ENCODE measurements at places on chromosomes 11 and 22. TPM values are rescaled to one million over a fixed set of nuclear protein-coding genes. Genes with fewer than 3 reads are reported as not detected.

DNA sequence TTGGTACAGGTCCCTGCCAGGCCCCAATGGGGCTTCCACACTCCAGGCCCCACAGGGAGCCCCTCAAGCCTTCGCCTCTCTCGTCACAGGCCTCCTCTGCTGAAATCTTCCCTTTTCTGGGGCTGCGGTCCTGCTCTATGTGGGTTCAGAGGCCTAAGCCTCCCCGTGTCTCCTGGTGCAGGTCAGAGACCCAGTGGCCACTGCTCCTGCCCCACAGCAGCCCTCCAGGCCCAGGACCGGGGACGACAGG lies 5.9 kb upstream of the IFITM3 start:
- DNase-seq = no peak

DNA sequence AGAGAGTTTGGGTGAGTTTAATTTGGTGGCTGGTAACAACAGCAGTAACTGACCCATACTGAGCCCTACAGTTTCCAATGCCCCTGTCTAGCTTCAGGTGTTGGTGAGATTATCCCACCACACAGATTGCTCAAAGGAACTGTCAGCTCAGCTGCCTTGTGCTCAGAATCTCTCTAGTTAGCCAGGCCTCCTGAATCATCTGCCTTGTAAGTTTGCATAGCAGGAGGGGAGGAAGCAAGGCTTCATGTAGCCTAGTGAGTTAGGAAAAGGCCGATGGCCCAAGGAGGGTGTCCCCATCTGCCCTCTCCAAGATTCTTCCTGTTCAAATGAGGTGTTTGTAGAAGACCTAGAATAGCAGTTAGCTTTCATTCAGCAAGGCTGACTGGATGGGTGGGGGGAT lies 74.3 kb downstream of the MICAL2 start:
- DNase-seq = no peak

- DNase-seq = no peak
Observed at GRCh38 chr22:27757928-27758525, 43.5 kb downstream of the MN1 start.

DNA sequence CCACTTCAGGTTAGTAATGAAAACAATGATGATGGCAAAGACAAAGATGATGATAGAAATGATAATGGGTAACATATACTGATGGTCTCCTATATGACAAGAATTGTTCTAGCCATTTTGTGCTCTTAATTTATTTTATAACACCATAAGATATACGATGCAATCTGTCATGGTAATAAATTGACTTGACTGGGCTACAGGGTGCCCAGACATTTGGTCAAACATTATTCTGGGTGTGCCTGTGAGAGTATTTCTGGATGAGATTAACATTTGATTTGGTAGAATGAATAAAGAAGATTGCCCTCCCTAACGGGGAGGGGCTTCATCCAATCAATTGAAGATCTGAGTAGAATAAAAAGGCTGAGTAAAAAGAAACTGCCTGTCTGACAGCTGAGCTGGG lies 237.3 kb downstream of the LARGE1 start:
- DNase-seq = no peak

- no peak for DNase-seq
Observed at GRCh38 chr11:126488591-126489370, 133.3 kb downstream of the ST3GAL4 start.

- DNase-seq = no peak
Observed at GRCh38 chr11:92626624-92627023, 342.8 kb upstream of the MTNR1B start.

- DNase-seq = no peak
Observed at GRCh38 chr11:74311352-74311926, at the start of gene P4HA3. Gene P4HA3 (minus strand): TSS chr11:74311640. CDS start chr11:74311611, 29 bp downstream.

DNA sequence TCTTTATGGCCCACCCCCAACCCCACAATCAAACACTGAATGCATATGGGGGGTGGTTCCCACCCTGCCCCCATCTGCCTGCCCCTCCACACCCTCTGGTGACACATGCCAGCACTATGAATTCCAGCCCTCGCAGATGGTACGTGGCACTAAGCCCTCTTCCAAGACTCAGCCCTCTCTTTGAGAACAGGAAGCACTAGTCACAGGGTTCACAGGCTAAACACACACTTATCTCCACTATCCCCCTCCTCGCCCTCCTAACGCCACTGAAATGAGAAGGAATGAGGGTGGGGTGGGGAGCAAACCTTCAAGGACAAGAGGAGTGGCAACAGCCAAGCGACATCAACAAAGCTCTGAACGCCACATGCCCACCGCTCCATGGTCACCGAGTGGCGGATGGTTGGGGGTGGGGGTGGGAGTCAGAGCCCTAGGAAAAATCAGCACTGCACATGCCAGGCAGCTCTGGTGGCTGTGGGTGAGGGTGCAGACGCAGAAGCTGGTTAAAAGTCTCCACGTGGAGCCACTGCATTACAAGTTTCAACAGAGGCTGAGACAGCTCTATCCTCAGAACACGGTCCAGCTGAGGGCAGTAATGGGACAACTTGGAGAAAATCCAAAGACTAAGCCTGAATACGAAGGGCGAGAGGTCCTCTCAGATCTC lies 33.6 kb downstream of the TMEM184B start:
- DNase-seq = peak; percentile 70

DNA sequence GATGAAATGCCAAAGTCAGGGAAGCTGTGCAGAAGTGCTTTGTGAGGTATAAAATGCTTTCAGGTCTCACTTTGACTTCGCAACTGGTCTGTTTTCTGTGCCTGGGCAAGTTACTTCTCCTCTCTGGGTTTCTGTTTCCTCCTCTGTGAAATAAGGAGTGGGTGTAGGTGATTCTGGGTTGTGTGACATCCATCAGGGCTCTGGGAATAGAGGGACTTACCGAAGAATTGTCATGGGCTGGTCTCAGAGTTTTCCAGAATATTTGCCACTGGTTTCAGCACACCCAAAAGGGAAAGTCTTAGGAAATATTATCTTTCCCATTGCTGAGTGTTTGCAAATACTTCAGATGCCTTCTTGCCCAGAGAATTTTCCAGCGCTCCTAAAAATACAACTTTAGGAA lies 118.4 kb downstream of the KIAA1671 start:
- no peak for DNase-seq

DNA sequence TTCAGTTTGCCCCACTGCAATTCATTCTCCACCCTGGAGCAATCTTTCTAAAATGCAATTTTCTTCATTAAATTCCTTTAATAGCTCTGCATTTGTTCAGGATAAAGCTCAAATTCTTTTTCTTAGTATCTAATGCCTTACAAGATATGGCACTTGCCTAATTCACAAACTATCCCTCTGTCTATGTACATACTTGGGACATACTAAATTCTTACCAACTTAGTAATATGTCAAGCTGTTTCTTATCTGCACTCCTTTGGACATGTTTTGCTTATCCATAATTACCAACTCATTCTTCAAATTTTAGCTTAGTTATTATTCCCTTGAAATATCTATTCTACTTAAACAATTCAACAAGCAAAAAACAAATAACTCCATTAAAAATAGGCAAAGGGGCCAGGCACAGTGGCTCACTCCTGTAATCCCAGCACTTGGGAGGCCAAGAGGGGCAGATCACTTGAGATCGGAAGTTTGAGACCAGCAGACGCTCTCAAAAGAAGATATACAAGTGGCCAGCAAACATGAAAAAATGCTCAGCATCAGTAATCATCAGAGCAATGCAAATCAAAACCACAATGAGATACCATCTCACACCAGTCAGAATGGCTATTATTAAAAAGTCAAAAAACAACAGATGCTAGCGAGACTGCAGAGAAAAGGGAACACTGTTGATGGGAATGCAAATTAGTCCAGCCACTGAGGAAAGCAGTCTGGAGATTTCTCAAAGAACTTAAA lies 96.9 kb downstream of the FAM76B start:
- no peak for DNase-seq

DNA sequence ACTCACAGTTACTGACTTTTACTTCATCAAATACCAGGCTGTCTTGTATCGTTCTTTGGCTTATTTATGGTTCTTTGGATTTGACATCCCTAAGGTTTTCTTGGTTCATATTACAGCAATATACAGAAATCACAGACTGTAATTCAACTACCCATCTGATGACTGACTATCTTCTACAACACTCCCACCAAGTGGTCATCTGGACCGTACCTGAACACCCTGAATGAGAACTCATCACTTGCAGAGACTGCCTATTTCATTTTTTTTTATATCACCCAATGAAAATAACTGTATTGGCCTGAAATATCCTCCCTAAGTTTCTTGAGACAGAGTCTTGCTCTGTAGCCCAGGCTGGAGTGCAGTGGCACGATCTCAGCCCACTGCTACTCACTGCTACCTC lies 9.5 kb upstream of the UPB1 start:
- DNase-seq = no peak

DNA sequence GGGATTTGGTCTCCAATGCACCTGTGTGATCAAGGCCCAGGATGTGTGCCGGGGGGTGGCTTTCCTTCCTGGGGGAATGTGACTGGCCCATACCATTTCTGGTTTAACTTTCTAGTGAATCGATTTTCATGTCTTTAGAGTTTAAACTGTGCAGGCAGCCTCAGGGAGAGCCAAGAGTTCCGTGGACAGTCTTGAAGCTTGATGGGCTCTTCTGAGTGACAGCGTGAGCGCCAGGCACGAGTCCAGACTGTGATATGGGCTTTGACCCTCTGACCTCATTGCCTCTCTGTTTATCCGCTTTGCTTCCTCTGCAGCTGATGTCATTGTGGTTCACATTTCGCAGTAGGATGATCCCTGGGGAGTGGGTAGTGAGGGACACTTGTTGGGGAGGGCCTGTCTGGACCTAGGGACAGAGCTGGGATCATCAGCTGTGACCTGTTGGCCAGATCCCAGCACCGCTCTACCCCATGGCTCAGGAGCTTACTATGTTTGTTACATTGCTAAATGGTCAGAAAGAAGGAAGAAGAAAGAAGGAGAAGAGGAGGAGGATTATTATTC lies 80.6 kb upstream of the CLDN5 start:
- no peak for DNase-seq

GRCh38 chr11:27291954-27292636 lies 70.9 kb downstream of the CCDC34 start:
- no peak for DNase-seq

DNA sequence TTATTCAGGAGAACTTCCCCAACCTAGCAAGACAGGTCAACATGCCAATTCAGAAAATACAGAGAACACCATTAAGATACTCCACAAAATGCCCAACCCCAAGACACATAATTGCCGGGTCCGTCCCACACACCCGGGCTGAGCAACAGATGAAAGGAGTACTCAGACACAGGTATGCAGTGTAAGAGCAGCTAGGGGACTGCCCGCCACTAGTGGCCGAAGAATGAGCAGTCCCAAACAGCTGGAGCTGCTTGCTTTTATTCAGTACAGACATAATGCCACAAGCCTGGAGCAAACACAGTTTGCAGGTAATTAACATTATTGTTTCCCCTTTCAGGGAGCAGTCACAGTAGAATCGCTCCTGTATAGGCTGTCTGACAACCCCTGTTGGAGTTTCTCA lies 364.6 kb downstream of the LUZP2 start:
- DNase-seq = no peak

DNA sequence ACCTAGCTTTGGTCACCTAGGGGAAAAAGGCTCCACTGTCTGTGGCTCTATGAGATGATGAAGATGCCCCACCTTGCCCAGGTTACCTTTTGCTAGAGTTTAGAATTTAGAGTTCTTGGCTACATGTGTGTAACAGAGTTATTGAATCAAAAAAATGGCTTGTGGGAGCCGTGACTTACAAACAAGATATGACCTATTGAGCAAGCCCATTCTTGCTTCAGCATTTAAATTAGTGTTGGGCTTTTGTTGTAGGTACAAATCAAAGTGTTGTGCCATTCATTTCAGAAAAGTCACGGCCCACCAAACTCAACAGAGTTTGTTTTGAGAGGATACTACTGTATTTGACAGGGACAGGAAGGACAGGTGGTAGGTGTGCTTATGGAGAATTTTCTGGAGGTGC lies 768.8 kb downstream of the NTM start:
- DNase-seq = no peak

GRCh38 chr11:83773950-83774880 lies 488.0 kb upstream of the CCDC90B start:
- no peak for DNase-seq

GRCh38 chr11:31361743-31362142 lies 7.8 kb downstream of the DCDC1 start:
- DNase-seq = no peak

DNA sequence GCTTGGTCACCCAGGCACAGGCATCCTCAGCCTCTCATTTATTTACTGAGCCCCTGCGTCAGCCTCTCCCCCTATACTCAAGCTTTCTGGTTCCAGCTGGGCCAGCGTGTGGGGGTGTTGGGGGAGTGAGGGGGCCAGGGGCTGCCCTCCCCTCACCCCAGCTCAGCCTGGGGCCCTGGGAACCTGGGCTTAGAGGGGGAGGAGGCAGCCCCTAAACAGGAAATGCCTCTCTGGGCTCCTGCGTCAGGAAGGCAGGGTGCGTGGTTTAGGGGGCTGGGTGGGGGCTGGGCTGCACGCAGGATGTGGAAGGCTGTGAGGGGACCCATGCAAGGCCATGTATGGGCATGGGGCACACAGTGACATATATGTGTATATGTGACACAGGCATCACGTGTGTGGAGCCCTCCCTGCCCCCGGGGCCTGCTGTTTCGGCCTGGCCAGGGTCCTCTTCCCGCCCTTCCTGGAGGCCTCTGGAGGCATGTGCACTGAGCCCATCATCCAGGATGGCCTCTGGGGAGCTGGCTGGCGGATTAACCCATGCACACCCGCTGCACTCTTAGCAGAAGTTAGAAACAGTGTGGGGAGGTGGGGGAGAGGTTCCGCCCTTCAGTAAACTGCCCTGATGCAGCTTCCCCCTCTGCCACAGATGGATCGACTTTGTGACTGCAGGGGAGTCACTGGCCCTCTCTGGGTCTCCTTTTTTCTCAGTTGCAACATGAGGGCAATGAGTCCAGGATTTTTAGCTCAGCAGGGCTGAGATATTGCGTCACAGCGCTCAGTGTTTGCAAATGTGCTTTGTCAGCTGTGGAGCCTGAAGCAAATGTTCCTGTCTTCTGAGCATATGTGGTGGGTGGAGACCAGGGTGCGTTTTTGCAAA lies 1.1 kb upstream of the CD248 start:
- peak; percentile 93 for DNase-seq

DNA sequence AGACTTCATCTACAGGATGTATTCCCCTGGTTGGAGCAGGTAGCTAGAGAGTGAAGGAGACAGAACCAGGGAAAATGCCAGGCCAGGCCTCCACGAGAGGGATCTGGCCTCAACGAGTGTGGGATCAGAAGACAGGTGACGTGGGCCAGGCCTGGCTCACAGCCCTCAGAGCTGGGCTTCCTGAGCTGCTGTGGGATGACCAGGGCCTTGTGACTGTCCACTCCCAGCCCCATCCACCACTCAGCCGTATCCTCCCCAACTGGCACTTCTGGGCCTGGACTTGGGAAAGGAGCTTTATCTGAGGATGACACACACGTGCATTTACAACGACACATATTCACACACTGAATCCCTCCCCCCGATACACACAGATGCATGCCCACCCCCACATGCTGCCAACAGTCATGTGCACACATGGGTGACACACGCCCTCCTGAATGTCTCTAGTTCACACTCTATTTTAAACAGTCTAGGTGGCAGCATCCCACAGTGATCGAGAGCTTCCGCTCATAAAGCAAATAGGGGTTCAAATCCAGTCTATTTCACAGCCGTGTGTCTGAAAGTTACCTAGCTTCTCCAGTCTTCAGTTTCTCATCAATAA lies 93.1 kb downstream of the TP53I11 start:
- DNase-seq = no peak

The OR5W2 gene
- not detected for total RNA-seq

The OR6T1 gene
- total RNA-seq = not detected

The DMC1 gene
- total RNA-seq = 5.6 TPM

The VSIG2 gene
- 0.20 TPM for total RNA-seq

The PLAAT5 gene
- 8.2 TPM for total RNA-seq

The FOLH1 gene
- 1.5 TPM for total RNA-seq

The CHRM1 gene
- total RNA-seq = 0.69 TPM
